Endothelial cell of umbilical vein (primary cell): ENCODE measurements at places on chromosomes 7 and 10. TPM values are rescaled to one million over a fixed set of nuclear protein-coding genes. Genes with fewer than 3 reads are reported as not detected.

NAT16 gene
- not detected in 2 replicates for total RNA-seq

AGBL3 gene
- total RNA-seq: 3.2 and 3.4 TPM in 2 replicates

TDRD1 gene
- total RNA-seq: not detected in 2 replicates

ARHGAP22 gene
- total RNA-seq: 48.6 and 50.3 TPM in 2 replicates

OR2A5 gene
- total RNA-seq: not detected in 2 replicates

ZP3 gene
- 0.32 and 4.0 TPM in 2 replicates for total RNA-seq

CYP3A7 gene
- total RNA-seq: not detected in 2 replicates

RELN gene
- 0.15 and 1.4 TPM in 2 replicates for total RNA-seq

GPNMB gene
- 0.33 and 0.35 TPM in 2 replicates for total RNA-seq
